ENCODE measurements at places on chromosomes 7 and 10. TPM values are rescaled to one million over a fixed set of nuclear protein-coding genes. Genes with fewer than 3 reads are reported as not detected.

DNA sequence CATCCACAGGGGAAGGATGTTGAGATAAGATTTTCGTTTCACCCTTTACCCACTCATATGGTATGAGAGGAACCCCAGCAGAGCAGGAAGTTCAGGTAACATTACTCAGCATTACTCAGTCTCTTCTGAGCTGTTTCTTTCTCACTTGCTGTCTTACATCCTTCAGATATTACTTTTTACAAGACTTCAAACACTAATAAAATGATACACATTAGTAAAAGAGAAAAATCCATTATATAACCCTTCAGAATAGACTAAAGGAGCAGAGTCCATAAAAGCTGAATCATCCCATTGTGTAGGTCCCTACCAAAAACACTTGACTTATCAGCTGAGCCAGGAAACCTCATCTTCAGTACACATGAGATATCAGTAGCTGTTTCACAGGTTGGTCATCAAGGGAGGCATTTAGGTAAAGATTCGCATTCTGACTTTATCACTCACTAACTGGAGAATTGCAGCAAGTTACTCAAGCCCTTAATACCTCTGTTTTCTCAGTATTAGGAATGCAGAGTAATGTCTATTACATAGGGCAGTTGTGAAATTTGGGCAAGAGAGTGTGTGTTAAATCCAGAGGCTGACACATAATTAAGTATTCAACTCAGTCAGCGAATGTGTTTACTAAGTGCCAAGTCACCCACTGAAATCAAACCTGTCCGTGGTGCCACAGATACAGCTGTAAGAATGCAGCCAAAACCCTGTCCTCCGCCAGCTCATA is 44.7 kb downstream of the KLF6 start:
- no peak for DNase-seq
- no peaks in the 10 kb centered on the region for H3K36me3 ChIP-seq
- no peak overlapping the region for H3K4me3 ChIP-seq
- H3K27ac ChIP-seq = no peak overlapping the region

DNA sequence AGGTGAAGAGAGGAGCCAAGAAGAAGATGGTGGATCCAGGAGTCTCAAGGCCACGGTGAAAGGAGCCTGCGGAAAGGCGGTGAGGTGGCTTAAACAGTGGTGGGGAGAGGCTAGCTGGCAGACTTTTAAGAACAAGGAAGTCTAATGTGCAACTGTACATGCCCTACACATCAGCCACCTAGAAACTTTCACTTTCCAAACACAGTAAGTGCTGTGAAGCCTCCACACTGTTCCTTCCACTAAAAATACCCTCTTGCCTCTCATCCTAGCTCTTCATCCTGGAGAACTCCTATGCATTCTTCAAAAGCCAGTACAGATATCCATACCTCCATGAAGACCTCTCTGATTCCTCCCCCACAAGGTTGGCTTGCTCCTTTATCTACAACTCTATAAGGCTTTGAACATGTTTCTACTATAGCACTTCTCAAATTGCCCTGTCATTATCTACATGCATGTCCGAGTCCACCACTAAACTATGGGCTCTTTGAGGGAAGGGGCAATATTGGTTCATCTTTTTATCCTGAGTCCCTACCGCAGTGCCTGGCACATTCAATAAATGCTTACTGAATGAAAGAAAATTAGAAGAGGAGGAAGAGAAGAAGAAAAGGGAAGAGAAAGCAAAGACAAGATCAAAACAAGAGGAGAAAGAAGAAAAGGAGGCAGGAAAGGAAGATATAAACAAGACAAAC is 54.2 kb downstream of the DNAJC12 start:
- H3K36me3 ChIP-seq = no peaks in the 10 kb centered on the region
- H3K27me3 ChIP-seq = no peaks in the 10 kb centered on the region
- no peak overlapping the region for H3K4me3 ChIP-seq
- H3K27ac ChIP-seq = no peak overlapping the region
- DNase-seq = no peak

DNA sequence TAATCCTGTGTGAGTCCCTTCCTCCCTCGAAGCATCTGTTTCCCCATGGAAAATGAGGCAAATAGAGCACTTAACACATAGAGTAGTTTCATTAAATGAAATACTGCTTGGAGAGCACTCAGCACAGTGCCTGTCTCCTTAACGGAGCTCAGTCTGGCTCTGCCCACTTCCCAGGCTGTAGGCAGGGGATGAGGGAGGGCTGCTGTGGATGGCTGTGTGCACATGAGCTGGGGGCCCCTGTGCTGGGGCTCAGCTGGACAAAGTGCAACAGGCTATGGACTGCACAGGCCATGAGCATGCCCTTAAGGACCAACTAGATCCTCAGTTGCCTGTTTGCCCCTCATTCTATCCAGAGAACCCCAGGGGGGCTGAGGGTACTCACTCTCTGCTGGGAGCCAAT is 14.5 kb downstream of the ZCCHC24 start:
- H3K4me3 ChIP-seq = no peak overlapping the region
- H3K27ac ChIP-seq = no peak overlapping the region
- no peaks in the 10 kb centered on the region for H3K36me3 ChIP-seq
- peaks cover 25% of the 10 kb centered on the region for H3K4me1 ChIP-seq

DNA sequence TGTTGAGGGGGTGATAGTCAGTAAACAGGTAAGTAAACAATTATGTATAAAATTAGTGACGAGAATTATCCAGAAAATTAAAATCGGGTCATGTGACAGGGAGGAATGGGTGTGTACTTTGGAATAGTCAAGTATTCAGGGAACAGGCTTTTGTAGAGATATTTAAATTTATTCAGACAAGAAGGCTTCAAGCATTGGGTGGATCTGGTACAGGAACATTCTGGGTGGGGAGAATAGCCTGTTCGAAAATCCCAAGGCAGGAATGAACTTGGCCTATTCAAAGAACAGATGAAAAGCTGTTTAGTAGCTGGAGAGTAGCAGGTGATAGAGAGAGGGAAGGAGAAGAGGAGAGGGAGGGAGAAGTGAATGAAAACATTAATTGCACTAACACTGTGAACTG is 448.9 kb upstream of the FZD8 start:
- H3K36me3 ChIP-seq = no peaks in the 10 kb centered on the region
- H3K4me3 ChIP-seq = no peak overlapping the region
- no peaks in the 10 kb centered on the region for H3K27me3 ChIP-seq
- no peak overlapping the region for H3K27ac ChIP-seq
- no peaks in the 10 kb centered on the region for H3K4me1 ChIP-seq

DNA sequence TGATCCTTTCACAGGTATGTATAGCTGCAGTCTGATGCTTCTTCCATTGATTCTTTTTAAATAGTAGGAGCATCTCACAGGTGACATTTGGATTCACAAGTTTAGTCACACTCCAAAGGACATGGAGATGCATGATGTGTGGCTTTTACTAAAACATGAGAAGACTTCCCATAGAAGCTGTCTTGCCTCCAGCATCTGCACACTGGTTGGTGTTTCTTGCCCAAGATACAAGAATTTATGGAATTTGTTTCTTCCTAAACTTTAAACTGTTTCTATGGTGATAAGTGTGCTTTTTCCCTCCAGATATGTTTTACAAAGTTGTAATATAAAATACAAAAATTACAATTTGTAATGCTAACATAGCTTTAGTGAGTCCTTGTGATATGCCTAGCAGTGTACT is 24.2 kb downstream of the ADIRF start:
- H3K4me1 ChIP-seq = no peaks in the 10 kb centered on the region
- no peak overlapping the region for H3K27ac ChIP-seq
- H3K27me3 ChIP-seq = no peaks in the 10 kb centered on the region
- no peak overlapping the region for H3K4me3 ChIP-seq
- no peak for DNase-seq

GRCh38 chr10:101938305-101939007 is 94.9 kb upstream of the KCNIP2 start:
- peaks cover 4% of the 10 kb centered on the region for H3K4me1 ChIP-seq
- H3K36me3 ChIP-seq = no peaks in the 10 kb centered on the region
- H3K27ac ChIP-seq = no peak overlapping the region

DNA sequence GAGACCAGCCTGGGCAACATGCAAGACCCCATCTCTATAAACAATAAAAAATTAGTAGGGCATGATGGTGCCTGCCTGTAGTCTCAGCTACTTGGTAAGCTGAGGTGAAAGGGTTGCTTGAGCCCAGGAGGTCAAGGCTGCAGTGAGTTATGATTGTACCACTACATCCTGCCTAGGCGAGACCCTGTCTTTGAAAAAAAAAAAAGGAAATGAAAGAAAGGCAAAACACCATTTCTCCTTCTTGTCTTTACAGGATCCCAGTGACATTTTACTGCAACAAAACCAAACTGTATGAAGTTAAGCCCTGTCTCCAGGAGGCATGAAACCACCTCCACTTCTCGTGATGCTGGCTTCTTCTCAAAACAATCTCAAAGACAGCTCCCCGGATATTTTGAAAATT is 29.9 kb upstream of the PBLD start:
- no peak overlapping the region for H3K27ac ChIP-seq
- H3K4me1 ChIP-seq = no peaks in the 10 kb centered on the region
- no peak for DNase-seq
- H3K27me3 ChIP-seq = no peaks in the 10 kb centered on the region

DNA sequence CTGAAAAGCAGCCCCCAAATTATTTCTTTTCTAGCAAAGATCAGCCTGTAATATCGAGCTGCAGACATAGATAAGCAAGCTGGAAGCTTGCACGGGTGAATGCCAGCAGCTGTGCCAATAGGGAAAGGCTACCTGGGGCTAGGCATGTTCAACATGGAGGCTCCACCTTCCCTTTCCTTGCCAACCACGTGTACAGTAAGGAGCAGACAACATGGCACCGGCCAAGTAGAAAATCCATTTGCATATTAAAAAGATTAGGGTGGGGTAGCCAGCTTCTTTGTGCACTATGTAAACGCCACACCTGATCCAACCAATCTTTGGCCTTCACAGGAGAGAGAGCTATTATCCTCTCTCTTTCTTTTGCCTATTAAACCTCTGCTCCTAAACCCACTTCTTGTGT is 56.7 kb upstream of the SEPHS1 start:
- H3K4me3 ChIP-seq = no peak overlapping the region
- H3K27me3 ChIP-seq = no peaks in the 10 kb centered on the region
- no peak for DNase-seq
- H3K27ac ChIP-seq = no peak overlapping the region
- no peaks in the 10 kb centered on the region for H3K4me1 ChIP-seq

- no peaks in the 10 kb centered on the region for H3K27me3 ChIP-seq
- H3K4me3 ChIP-seq = no peak overlapping the region
Observed at GRCh38 chr7:54145716-54146115, 396.5 kb upstream of the VSTM2A start.

DNA sequence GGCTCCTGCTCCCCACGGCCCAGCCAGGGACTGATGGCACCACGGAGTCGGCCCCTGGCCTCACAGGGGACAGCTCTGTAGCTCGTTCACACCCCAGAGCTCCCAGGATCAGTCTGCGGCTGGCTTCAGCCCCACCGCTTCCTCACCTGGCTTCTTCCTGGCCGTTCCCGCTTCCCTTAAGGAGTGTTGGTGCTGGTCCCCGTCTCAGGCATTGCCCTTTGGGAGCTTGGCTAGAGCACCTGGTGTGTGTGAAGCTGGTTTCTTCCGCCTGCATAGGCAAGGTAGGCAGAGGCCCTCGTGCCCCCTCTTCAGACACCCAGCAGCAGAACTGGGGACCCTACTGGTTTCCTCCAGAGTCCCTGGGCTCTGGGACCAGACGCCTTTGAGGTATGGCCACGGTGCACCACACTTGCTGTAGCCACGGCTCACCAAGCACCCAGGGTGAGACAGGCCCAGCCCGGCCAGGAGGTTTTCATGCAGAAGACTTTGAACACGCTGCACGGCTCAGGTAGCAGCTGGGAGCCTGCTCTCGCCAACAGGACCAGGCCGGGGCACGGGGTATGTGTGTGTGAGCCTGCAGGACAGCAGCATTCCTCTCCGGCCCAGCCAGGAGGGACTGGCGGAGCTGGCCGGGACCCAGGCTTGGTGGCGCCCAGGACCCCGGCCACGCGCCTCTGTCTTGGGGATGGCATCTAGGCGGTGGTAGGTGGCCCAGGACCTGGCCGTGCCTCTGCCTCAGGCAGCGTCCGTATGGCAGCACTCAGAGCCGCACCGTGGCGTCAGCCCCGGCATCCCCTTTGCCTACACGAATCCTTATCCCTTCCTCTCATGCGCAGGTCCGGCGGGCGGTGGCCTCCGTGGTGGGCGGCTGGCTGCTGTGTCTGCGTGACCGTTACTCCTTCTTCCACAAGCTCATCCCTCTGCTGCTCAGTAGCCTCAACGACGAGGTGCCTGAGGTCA is 13.2 kb upstream of the PRKAR1B start:
- no peak overlapping the region for H3K4me3 ChIP-seq
- no peaks in the 10 kb centered on the region for H3K4me1 ChIP-seq
- no peak for DNase-seq
- no peaks in the 10 kb centered on the region for H3K27me3 ChIP-seq
- no peaks in the 10 kb centered on the region for H3K36me3 ChIP-seq

DNA sequence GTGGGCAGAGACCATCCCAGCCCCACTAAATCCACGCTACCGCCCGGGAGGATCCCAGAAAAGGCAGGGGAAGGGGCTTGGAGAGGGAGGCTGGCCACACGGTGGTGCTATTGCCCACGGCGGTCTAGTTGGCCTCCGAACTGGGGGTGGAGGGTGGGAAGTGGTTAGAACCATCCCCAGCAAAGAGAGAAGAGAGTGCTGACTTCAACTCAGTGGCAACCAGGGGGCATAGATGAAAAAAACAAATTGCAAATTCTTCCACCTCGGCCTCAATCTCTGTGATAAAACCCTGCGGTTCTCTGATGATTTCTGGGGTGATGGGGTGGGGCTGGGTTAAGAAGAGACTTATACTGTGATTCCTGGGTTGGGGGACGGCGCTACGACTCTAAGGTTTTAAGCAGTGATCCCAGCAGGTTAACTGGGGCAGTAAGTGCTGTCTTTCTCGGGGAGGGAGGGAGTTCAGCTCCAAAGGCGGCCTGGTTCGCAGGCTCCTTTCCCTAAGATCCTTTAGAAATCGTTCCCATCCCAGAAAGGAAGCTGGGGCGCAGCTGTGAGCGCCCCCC is 154.5 kb upstream of the LYZL2 start:
- H3K36me3 ChIP-seq = no peaks in the 10 kb centered on the region
- peak overlapping the region; percentile 94 for H3K27ac ChIP-seq
- peak overlapping the region; percentile 17 for H3K4me3 ChIP-seq
- no peaks in the 10 kb centered on the region for H3K27me3 ChIP-seq
- peaks cover 15% of the 10 kb centered on the region for H3K4me1 ChIP-seq
- DNase-seq = peak; percentile 86

DNA sequence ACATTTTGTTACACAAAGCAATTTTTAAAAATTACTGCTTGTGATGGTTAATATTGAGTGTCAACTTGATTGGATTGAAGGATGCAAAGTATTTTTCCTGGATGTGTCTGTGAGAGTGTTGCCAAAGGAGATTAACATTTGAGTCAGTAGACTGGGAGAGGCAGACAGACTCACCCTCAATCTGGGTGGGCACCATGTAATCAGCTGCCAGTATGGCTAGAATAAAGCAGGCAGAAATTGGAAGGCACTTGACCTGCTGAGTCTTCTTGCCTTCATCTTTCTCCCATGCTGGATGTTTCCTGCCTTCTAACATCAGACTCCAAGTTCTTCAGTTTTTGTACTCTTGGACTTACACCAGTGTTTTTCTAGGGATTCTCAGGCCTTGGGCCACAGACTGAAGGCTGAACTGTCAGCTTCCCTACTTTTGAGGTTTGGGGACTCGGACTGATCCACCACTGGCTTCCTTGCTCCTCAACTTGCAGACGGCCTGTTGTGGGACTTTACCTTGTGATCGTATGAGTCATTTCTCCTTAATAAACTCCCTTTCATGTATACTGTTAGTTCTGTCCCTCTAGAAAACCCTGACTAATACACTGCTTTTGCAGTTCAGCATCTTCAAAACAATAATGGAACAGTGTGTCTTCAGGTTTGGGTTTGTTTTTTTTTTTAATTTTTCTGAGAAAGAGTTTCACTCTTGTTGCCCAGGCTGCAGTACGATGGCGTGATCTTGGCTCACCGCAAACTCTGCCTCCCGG is 244.1 kb upstream of the SEMA3C start:
- no peak for DNase-seq
- no peaks in the 10 kb centered on the region for H3K36me3 ChIP-seq
- H3K4me1 ChIP-seq = no peaks in the 10 kb centered on the region
- no peaks in the 10 kb centered on the region for H3K27me3 ChIP-seq

The SRRM3 gene
- total RNA-seq = 8.4 TPM

The GPC2 gene
- total RNA-seq = 20.7 TPM

The STN1 gene
- 48.2 TPM for total RNA-seq

The NPFFR1 gene
- 2.8 TPM for total RNA-seq

All from testis (tissue), 5 donors.